Activated CD4-positive, alpha-beta memory T cell treated with anti-CD3 and anti-CD28 coated beads, Interleukin-2, amount 10 ng/mL, durations not matched to agents 7 days and 5 days (primary cell): ENCODE measurements at places on chromosomes 11 and 22.

GRCh38 chr11:8360086-8360828 lies 96.6 kb upstream of the LMO1 start:
- DNase-seq = no peak

DNA sequence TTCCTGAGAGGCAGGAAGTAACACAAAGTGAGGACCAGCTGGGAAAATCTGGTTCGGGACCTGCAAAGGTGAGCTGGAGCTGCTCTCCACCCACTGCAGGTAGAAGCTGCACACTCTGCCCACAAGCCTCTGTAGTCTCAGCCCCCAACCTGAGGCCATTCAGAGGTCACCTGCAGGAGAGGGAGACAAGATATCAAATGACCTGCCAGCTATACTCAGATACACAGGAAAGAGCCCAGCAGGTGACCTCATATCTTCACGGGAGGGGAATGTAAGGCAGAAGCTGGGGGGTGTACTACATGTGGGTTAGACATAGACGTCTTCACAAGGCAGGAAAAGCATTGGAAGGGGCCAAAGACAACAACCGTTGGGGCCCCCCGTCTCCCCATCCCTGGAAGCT lies 86.1 kb downstream of the APIP start:
- DNase-seq = no peak

- DNase-seq = no peak
Measured at GRCh38 chr11:36450110-36450572, 59.9 kb downstream of the TRAF6 start.

DNA sequence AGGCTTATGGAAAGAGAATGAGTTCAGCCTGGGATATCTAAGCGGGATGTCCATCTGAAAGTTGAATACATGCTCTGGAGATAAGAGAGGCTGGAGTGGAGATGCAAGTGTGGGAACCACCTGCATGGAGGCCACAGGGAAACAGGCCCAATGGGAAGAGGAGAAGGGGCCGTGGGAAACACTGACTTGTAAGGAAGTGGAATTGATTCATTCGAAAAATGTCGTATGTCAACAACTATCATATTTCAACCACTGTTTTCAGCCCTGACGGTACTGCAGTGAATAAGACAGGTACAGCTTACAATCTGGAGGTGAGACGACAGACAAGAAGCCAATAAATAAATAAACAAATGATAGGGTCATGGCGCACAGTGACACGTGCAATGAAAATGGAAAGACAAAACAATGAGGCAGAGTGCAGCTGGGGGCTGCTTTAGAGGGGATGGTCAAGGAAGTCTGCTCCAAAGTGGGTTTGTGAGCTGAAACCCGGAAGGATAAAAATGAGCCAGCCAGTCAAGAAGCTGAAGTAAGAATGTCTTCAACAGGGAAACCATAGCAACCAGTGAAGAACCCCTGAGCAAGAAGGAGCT lies 35.9 kb downstream of the EFCAB6 start:
- no peak for DNase-seq

- peak; percentile 9 for DNase-seq
Measured at GRCh38 chr22:48749555-48750227, 1078.0 kb downstream of the BRD1 start.

DNA sequence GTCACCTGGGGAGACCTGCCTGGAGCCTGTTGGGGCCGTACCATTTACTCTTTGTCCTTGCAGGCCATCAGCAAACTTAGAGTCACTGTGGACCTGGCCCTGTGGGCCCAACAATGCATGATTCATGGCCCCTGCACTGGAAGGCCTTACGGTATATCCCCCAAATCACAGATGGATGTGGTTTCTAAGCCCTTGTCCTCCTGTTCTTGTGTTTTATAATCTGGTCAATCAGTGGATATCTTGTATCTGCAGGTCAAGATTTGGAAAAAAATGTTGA lies 6.2 kb downstream of the TSKU start:
- DNase-seq = no peak

- no peak for DNase-seq
Measured at GRCh38 chr22:32801537-32802236, at the start of gene TIMP3. TIMP3 (plus strand) TSS chr22:32801705; CDS start chr22:32802002, 297 bp downstream.

DNA sequence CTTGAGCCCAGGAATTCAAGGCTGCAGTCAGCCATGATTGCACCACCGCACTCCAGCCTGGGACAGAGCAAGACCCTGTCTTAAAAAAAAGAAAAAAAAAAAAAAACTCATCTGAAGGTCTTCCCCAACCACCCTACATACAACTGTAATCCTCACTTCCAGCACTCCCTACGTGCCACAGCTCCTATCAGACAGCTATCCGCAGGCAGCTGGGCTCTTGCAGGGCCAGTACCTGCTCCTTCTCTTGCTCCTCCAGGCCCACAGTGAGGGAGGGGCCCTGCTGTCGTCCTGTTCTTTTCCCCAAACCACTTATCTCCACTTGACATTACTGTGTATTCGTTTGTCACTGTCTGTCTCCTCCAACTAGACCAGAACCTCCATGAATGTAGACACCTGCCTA lies 156.1 kb upstream of the NECTIN1 start:
- no peak for DNase-seq

- no peak for DNase-seq
Measured at GRCh38 chr11:90243534-90243933, 20.7 kb upstream of the CHORDC1 start.

- peak; percentile 60 for DNase-seq
Measured at GRCh38 chr11:73288873-73289707, 17.0 kb downstream of the P2RY6 start.

GRCh38 chr22:21865041-21865440 lies 2.4 kb downstream of the MAPK1 start:
- no peak for DNase-seq

- DNase-seq = peak; percentile 60
Measured at GRCh38 chr11:113242767-113243397, 71.5 kb upstream of the TTC12 start.

- DNase-seq = no peak
Measured at GRCh38 chr11:85590848-85591483, 36.2 kb downstream of the DLG2 start.

DNA sequence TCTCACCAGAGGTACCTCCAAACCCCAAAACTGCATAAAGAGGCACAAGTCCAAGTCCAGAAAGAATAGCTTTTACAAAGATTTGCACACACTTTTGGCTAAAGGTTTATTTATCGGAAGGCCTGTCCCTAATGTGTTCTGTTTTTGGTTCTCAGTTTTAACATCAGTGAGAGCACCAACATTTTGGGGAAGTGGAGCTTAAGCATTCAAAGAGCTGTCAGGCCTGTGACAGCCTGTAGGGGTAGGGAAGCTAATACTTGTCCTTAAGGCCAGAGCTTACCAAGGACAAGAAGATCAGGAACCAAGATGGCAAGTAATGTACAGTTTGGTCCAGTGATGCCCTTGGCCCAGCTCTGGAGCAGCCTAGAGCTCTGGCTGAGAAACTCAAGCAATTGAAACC lies 38.9 kb upstream of the SCUBE2 start:
- no peak for DNase-seq

DNA sequence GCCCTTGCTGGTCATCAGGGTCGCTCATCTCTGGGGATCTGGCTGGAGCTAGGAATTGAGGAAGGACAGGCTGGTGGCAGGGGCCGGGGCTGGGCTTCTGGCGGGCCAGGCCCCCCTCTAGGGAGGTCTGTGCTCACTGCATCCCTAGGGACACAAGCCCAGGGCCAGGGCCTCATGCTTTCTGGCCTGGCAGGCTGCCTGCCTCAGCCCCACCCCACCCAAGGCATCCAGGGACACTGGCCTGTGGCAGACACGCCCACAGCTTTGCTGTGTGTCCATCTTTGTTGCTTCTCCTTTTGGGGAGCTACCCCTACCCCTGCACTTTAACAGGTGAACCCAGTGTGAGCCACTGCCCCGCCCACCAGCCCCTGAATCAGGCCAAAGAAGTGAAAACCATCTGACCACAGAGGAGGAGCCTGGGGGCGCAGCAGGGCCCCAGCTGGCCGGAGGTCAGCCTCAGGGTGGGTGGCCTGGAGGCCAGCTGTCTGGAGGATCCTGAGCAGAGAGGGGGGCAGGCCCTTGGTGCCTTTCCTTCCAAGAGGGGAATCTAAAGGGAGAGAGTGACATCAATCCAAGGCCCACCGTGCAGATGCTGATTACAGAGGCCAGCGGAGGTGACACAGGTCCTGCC lies 26.8 kb upstream of the CELSR1 start:
- DNase-seq = no peak

GRCh38 chr11:44780940-44781631 lies 54.3 kb downstream of the TSPAN18 start:
- no peak for DNase-seq

DNA sequence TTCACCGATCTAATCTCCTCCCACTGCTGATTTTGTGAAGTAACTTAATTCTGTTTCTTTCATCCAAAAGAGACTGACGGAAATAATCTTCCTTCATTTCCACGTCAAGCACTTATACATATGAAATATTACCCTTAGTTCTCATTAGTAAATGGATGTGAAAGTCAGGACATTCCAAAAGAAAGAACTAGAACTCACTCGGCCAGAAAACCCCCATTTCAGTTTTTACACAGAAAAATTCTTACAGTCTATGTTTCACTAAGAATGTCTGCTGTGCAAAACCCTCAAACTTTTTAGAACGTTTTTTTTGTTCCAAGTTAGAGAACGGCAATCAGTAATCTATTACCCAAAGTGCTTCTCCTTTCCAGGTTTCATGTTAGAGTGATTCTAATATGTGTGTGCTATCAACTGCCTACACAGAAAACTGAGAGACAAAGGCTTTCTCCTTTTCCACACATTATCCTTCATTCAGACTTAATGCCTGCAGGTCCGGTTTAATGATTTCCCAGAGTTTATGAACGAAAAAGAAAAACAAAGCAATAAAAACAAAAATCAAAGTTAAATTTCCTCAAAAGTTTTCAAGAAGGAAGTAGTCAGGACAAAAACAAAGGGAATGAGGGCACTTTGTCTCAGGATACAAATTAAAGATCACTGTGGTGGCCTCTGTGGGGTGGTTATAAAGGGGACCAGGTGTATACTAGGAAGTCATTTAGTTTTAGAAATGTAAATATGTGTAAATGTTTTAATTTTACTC lies 11.3 kb upstream of the SESN3 start:
- DNase-seq = no peak

DNA sequence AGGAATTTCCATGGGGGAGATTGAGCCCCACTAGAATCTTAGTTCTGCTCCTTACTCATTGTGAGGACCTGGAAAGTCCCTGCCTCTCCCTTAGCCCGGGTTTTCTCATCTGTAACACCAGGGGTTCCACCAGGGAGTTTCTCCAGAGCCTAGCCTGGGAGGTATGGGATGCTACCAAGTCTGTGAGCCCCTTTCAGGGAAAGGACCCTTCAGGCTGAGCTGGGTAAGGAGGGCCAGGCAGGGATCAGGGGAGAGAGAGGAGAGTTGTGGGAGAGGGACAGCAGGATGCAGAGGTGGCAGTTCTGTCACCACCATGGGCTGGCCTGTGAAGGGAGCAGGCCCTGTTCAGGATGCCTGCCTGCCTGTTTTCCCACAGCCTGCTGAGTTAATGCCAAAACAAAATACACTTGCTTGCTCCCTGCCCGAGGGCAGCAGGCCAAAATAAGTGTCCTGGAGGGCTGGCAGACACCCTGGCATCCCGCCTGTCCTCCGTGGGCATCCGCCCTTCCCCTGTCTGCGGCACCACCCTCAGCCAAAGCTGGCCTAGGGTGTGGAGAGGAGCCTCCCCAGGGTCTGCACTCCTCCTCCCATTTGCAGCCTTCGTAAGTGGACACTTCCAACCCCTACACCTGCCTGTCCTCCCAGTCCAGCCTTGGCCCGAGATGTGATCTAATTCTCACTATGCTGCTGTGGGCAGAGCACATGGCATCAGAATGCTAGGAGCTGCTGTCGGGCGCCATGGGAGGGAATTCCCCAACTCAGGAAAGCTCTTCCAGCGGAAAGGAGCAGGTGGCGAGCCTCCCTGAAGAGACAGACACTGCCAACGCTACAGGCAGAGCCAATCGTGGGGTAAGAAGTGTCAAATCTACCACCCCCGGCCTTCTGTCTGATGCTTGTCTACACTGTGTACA lies 5.9 kb upstream of the FCHSD2 start:
- no peak for DNase-seq

- DNase-seq = peak; percentile 74
Measured at GRCh38 chr22:22111267-22111751, 128.7 kb upstream of the TOP3B start.

DNA sequence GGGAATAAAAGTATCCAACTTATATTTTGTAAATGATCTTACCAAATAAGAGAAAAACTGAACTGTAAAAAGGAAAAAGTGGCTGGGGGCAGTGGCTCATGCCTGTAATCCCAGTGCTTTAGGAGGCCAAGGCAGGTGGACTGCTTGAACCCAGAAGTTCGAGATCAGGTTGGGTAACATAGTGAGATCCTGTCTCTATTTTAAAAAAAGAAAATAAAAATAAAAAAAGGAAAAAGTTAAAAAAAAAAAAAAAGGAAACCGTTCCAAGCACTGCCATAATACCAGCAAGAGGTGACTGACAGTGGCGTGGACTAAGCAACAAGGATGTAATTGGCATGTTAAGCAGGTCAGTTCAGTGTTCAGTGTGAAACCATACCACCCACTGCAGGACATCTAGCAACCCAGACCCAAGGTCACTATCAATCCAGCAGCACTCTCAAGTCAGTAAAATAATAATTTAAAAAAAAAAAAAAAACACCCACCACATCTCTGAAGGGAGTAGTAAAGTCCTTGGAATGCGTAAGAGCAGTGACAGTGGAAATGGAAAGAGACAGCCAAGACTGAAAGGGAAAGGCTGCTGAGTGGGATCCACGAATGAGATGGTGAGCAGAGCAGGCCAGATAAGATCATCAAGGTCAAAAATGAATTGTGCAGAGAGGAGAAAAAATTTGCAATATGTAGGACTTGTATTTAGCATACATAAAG lies 43.6 kb downstream of the MAPK1 start:
- DNase-seq = no peak

DNA sequence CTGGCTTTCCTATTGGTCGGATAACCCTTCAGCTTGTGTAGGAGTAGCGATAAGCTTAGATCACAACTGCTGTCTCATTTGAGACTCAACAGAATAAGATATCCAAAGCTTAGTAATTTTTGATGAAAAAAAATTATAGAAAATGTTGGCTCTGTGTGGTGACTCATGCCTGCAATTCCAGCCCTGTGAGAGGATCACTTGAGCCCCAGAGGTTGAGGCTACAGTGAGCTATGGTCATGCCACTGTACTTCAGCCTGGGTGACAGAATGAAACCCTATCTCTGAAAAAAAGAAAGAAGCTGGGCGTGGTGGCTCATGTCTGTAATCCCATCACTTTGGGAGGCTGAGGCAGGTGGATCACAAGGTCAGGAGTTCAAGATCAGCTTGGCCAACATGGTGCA lies 55.6 kb upstream of the RRM1 start:
- no peak for DNase-seq

GRCh38 chr22:39655831-39656230 lies 85.3 kb downstream of the CACNA1I start:
- DNase-seq = no peak

DNA sequence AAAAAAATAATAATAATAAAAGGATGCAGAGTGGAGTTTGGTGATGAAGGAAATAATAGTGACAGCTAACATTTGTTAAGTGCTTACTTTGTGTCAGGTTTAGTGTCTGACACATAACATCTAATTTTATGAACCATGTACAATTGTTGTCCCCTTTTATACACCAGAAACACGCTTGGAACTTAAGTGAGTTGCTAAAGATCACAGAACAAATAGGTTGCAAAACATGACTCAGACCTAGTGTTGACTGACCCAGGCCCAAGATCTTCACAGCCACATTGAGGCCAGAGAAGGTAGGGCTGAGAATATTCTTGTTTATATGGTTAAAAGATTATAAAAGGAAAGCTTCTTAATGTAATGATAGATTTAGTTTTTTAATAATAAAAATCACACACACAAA lies 25.6 kb upstream of the TMEM135 start:
- DNase-seq = no peak

- peak; percentile 24 for DNase-seq
Measured at GRCh38 chr11:2302896-2303626, 1.2 kb downstream of the TSPAN32 start.

- no peak for DNase-seq
Measured at GRCh38 chr11:8271106-8271886, 7.6 kb upstream of the LMO1 start.
